NCI-H1092 treated with DMSO at 0.1 percent for 48 hours (cell line): ENCODE measurements at places on chromosomes 2 and 18.

- peak; percentile 29 for DNase-seq
Measured at GRCh38 chr18:12726774-12727550, 24.1 kb downstream of the PSMG2 start.

GRCh38 chr2:126945118-126945517 lies 46.4 kb downstream of the TEX51 start:
- DNase-seq: no peak

- DNase-seq: no peak
Measured at GRCh38 chr2:11625671-11626070, 44.3 kb downstream of the NTSR2 start.

- DNase-seq: no peak
Measured at GRCh38 chr2:228072669-228073068, 108.8 kb downstream of the SPHKAP start.

GRCh38 chr18:12287684-12288402 lies 20.2 kb upstream of the TUBB6 start:
- DNase-seq: no peak

DNA sequence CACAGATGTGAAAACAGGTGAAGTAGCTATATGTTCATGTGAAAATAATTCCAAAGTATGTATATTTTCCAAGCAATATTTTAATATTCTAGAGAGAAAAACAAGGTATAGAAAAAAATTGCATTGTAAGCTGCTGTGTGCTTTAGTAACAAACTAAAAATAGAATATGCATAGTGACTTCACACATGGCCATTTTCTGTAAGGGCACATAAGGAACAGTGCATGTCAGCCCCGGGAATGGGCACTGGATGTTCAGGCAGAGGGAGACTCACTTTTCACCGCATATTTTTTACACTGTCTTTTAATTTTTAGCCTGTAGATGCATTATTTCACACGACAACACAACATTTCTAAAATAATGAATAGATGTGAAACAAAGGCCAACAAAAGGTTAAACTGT lies 46.0 kb downstream of the CMPK2 start:
- DNase-seq: no peak

DNA sequence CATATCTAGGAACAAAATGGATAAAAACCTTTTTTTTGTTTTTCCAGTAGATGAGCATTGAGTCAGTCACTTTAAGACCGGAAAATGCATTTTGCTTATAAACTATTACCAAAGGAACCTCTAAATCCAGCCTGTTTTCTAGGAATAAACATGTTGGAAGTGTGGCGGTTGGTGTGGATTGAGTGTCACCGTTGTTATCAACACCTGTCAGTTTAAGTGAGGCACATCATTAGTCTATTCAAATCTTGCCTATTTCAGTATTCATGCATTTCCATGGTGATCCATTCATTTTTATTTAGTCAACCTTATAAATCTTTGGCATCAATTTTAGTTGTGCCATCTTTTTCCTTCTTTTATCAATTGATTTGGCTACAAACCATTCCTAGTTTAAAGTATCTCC lies 3.3 kb downstream of the KLHL29 start:
- DNase-seq: no peak

DNA sequence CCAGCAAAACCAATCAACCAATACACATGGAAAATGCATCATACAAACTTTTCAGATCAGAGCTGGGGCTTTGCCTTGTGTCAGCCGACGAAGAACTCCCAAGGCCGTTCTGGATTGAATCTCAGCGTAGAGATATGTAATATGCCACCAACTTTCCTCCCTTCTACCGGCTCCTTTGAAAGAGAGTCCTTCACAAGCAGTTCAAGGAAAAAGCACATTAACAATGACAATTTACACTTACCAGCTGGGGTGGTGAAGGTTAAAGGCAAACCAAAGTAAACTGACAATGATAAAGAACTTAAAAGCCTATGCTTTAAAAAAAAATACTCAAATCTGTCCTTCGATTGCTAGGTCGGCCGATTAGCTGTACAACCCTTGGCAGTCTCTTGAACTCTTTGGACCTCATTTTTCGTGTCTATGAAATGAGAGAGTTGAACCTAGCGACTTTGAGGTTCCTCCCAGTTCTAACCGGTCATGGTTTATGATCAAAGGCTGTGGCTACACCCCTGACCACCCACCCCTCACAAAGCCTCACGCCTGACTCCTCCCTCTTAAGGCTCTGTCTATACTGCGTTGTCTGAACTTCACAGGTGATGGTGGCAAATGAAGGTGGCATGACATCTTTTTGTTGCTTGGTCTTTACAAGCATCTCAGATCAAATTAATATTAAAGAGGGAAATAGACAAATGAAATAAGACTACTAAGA lies 46.2 kb downstream of the BCL2 start:
- DNase-seq: no peak

GRCh38 chr18:7735196-7735595 lies 168.1 kb downstream of the PTPRM start:
- no peak for DNase-seq

DNA sequence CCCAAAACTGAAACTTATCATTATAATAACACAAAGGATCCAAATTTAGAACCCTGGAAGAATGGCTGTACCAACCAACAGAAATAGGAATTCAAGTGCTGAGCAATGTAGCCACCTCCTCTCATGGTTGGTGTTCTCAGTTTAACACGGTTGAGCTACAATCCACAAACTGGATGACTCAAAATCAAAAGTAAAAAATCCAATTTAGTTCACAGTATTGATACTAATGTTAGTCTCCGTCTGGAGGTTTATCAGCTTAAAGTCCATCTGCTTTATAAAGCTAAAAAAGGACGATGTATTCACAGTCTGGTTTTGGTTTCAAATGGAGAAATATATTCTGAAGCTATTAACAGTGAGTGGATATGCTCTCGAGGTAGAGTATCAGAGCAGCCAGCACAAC lies 40.5 kb downstream of the CNTNAP5 start:
- no peak for DNase-seq

DNA sequence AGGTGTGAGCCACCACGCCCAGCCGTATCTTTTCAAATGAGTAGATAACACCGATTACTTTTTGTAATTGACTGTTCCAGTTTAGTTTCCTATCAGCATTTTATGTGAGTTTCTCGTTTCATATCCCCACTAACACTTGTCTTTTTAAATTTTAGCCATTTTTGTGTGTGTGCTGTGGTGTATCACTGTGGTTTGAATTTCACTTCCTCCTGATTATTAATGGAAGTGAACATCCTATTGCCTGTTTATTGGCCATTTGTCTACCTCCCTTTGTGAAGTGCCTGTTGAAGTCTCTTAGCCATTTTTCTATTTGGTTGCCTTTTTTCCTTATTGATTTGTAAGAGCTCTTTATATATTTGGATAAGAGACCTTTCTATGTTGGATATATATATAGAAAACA lies 91.7 kb upstream of the STON1 start:
- DNase-seq: no peak

DNA sequence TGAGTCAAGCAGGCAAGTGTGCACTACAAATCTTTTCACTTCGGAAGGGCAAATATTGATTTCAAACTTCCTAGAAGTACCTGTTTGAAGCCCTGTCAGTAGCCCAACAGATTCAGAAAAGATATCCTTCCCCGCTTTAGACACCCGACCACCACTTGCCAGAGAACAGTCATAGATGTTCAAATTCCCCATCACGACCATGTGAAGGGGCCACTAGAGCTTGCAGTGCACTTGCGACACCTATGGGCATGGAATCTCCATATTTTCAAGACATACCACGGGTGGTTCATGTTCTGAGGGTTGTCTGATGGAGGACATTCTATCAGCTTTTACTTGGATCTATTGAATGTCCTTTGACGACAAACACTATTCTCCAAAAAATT lies 23.8 kb downstream of the GNLY start:
- DNase-seq: no peak

GRCh38 chr2:5977477-5977876 lies 285.3 kb downstream of the SOX11 start:
- DNase-seq: no peak
